ENCODE measurements at places on chromosomes 4 and X.

- DNase-seq: no peak
These were observed 11.4 kb upstream of the FMR1 start for GRCh38 chrX:147900349-147900748.

GRCh38 chr4:159227984-159228383 lies 125.1 kb downstream of the RAPGEF2 start:
- no peak for DNase-seq

- DNase-seq: no peak
These were observed 895 bp downstream of the SMIM14 start for GRCh38 chr4:39637586-39638353.

DNA sequence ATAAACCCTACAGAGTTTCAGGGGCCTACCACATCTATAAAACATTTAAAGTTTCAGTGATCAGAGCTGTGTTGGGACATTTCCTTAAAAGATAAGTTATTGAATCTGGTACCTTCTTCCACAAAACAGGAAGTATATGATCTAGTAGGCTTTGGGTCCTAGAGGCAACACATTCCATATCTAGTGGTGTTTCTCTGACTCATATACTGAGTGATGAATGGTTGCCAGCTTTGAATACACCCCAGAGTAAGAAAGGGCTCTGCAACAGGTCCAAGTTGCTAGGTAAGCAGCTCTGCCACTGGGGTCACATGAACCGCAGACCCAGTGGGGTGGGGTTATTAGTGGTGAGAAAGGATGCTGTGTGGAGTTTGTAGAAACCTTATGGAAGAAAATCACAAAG lies 32.4 kb upstream of the BLTP1 start:
- no peak for DNase-seq

DNA sequence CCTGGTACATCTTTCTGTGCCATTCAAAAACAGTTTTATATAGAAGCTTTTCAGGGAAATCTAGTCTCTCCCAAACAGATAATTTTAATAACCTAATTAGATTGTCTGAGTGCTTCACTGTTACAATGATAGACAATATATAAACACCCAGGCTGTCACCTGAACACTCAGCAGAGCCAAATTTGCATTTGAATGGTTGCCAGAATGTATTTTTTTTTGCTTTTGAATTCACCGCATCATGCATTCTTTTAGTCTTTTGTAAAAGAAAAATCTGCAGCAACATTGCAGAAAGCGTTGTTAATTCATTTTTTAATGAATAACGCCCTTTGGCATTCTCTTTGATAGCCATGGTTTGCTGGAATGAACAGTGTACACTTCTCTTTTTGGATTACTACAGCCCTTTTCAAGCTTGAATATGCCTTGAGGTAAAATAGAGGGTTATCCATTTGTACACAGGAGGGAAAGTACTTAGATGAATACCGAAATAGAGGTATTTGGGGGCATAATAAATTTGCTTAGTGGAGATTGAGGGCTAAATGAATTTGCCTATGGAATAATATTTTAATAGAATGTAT lies 175.0 kb upstream of the EPHA5 start:
- no peak for DNase-seq

DNA sequence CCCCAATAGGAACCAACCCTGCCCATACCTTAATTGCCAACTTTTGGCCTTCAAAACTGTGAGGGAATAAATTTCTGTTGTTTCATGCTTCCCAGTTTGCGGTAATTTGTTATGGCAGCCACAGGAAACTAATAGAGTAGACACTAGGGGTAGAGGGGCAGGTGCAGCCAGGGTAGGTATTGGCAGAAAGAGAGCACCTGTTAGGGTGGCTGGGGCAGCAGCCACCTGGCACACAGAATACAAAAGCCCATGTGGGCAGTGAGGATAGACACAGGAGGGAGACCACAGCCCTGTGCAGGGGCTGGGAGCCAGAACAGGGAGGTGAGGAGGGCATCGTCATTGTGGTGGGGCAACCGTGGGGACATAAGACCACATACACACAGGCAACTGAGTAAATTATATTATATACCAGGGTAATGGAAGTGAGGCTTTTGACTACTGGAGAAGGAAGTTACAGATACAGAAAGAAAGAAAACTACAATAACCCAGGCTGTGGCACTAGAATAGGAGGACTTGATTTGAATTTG lies 28.2 kb downstream of the IRF2 start:
- no peak for DNase-seq

GRCh38 chrX:39725928-39726619 lies 371.7 kb downstream of the BCOR start:
- DNase-seq: no peak

DNA sequence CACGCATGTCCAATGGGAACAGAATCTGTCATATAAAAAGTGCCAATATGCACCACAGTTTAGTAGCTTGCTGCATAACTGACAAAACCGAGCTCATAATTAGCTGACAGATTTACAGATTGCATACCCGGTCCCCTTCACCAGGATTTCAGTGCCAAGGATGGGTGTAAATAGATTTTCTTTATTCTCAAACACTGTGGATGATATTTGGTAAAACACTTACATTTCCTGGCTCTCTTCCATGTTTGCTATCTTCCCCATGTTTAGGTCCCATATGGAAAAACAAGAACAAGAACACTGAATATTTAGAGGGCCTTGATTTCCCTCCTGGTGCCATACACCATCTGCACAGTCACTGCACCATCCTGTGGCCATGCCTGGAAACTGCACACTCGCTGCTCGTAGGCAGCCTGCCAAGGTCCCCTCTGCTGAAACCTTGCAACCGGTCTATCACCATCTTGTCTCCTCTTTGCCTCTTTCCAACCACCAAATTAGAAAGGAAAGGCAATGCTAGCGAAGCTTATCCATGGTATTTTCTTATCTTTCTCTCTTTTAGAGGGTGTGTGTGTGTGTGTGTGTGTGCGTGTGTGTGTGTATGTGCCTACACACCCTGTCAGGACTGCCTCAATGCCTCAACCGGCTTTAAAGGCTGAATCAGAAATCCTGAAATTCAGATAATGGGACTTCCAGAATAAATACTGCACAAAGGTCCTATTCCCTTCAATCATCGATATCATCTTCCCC lies 124.2 kb upstream of the MBNL3 start:
- DNase-seq: no peak

- DNase-seq: no peak
These were observed 4.8 kb downstream of the ACOX3 start for GRCh38 chr4:8435656-8436121.

DNA sequence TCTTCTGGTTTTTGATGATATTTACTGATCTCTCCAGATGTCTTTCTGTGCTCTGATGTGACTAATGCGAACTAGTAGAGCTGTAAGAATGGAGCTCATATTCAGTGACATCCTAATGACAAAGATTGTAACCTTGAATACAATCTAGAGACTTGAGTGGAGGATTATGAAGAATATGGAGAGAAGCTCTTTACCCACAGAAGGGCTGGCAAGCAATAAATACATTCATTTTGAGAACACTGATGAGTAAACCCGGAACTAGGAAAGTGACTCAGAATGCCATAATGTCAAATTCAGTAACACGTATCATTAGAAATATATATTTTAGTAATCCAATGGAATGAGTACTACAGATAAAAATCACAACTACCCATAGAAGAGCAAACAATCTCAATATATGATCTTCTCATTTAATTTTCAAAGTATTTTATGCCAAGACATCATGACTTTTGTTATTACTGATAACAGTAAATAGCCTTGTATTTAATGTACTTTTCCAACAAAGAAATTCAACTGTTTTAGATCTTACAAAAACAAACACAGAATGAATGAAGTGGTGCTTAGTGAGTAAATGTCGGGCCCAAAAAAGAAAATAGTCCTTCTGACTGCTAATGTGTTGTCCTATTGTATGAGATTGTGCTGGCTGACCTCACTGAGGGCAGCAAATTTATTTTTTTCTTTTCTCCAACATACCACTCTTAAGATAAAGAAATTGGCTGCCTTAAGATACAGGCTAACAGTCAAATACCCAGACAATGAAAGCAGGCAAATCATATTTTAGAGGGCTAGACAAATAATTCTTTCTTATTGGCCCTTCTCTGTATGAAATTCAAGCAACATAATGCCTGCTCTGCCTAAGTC lies 49.2 kb upstream of the HDAC8 start:
- DNase-seq: no peak

GRCh38 chrX:6024204-6024603 lies 204.5 kb downstream of the NLGN4X start:
- no peak for DNase-seq

GRCh38 chr4:42252315-42252714 lies 99.9 kb upstream of the BEND4 start:
- DNase-seq: no peak

DNA sequence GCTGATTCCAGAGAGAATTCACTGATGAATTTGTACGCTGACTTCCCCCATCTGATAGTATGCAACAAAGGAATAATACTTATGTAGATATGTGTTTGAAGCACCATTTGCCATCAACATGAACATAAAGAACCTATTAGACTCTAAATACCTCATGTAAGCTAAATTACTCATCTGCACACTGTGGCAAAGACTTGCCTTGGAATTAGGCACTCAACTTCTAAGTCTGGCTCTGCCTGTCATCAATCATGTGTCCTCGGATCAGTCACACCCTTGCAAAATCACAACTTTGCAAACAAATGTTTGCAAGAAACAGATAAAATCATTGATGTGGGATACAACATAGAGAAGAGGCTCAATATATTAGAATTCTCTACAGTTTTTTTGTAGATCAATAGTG lies 169.9 kb upstream of the LDB2 start:
- no peak for DNase-seq

- DNase-seq: no peak
These were observed 1151.2 kb downstream of the PDHA2 start for GRCh38 chr4:96991083-96991482.

DNA sequence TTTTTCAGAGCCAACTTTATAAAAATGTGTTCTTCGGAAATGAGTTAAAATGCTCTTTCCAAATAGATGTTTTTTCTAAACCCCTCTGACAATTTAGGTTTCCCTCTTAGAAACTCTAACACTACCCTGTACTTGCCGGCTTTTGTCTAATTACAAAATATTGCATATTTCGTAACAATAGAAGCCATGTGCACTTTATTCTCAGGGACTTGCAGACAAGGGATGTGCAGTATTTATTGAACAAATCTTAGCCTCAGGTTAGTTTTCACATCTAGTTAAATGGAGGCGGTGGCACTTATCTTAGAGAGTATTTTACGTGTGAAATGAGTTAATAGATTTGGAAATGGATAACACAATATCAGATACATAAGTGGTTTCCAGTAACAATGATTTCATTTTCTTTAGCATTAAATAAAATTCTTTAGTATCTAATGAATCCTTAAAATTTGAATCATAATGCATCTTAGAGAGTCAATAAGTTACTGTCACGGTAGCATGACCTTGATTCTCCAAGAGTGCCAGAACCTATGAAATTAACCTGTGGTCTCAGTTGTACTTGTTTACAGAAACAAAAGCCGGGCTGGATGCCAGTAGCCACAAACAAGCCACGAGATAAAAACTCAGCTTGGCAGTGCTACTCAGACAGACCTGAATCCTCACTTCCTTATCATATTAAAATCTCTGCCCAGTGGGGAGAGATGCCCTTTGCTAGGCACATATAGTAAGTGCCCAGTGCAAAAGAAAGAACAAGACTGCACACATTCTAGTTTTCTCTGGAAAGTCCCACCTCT lies 772 bp upstream of the PABPC4L start:
- DNase-seq: no peak

- no peak for DNase-seq
These were observed 15.6 kb downstream of the XAGE3 start for GRCh38 chrX:52852110-52852860.

DNA sequence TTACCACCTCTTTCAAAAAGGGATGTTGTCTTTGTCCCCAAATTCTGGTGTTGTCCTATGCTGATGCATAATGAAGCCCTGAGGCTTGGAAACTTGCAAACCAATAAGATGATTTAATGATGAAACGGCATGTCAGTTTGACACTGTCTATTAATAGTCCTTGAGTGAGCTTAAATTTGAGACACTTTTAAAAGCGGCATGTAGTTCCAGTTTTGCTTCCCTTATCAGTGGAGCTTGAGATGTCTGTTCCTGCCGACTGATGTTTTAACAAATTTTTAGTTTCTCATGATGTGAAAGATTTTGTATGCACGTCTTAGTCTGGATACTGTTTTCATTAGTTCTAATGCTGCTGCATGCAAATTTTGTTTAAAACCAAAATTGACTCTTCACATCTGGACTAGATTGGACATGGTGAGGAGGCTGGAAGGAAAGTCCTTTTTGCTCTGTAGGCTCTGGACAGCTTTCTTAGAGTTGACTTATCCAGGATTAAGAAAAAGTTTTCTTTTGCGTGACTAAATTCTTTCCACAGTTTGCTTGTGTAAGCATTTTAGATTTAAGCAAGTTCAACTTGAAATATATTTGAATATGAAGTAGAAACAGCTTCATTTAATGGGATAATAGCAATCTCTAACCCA lies 11.7 kb downstream of the C1GALT1C1 start:
- no peak for DNase-seq

DNA sequence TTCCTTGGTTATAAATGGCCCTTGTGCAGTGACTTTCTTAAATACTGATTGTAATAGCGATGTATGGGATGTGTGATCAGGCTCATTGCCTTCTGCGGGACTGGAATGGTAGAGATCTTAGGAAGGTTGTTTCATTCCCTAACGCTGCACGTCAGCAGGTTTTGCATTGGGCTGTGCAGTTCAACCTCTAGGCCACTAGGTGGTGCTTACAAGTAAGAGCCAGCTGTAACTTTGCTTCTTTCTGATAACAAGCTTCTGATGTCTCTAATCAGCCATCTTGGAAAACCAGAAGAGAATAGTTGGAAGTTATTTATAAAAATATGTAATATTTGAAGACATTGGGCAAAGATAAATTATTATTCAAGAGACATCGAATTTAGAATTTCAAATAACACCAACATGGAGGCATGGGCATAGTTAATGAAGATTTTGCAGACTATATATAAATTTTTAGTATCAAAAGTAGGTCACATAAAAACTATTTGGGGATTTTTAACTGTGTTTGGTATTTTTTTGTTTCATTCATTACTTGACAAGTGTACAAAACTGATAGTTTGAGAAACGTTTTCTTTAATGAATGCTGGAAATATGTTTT lies 339.7 kb upstream of the PCDH7 start:
- no peak for DNase-seq

DNA sequence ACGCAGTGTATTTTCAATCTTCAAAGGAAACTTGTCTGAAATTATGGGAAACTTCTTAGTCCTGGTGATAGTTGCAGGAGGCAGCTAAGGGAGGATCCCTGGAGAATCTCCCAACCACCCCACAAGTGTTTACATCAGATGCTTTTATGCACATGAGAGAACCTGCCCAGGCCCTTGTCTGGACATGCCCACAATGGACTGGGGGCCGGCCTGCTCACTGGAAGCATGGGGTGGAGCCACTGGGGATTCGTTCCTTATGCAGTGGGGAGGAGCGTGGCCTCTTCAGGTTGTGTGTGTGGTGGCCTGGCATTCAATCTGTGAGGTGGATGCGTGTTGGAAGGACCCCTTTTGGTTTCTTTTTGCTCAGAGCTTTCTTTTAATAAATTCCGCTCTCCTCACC lies 398.7 kb upstream of the PPP1R2C start:
- no peak for DNase-seq
